ENCODE measurements at places on chromosomes 11 and 22.

GRCh38 chr22:41940832-41941765 lies 5.9 kb downstream of the CENPM start:
- peak; percentile 80 for DNase-seq

GRCh38 chr11:33064866-33065265 lies 25.5 kb downstream of the TCP11L1 start:
- no peak for DNase-seq

- DNase-seq, result no peak
Measured at GRCh38 chr22:35484651-35485556, 55.7 kb upstream of the RASD2 start.

- no peak for DNase-seq
Measured at GRCh38 chr11:60362241-60362640, 16.1 kb upstream of the MS4A7 start.

- DNase-seq, result no peak
Measured at GRCh38 chr11:12502046-12502445, 124.7 kb downstream of the PARVA start.

DNA sequence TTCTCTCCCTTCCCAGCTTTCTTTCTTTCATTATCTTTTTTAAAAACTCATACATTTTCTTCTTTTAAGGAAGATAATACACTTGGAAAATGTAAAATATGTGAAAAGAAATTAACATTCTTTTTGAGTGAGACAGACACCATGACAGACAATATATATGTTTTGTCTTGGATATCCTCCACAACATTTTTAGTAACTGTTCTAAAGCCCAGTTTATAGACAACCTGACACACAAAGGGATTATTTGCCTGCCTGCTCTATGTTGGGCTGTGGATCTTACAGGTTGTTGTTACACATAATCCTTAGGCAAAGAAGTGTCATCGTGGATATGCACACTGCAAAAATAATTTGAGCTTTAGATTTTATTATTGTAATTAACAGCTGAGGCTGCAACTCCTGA lies 301.4 kb upstream of the PDGFD start:
- no peak for DNase-seq

- no peak for DNase-seq
Measured at GRCh38 chr22:36816636-36817524, at the start of gene PVALB. Gene PVALB, minus strand, starts transcription at chr22:36817035. Its CDS starts 30 bp downstream, at chr22:36817005.

DNA sequence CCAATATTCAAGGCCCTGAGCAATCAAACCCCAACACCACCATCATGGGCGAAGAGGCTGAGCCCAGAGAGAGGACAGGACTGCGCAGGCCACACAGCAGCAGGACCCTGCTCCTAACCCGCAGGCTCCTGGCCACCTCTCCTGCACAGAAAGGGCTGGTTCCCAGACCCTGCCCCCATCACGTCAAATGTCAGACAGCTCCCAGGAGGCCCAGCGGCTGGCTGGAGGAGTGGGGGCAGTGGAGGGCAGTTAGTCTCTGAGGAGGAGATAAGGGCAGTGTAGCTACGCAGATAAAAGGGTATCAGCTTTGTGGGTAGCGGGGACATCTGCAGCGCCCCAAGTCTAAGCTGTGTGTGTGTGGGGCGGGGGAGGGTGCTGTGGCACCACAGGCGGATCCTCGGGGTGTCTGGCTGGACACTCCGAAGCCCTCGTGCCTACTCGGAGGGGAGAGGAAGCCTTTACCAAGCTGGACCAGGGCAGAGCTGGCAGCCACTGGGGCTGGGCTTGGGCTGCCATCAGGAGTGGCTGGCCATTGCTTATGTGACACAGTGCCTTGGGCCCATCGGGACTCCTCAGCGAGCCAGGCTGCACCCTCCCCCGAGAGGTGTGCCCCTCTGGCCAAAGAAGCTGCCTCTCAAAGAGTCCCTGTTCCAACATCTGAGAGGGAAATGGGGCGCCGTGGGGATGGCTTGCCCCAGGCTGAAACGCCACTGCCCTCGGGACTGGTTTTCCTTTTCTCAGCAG lies 21.5 kb downstream of the FADS3 start:
- DNase-seq, result no peak

DNA sequence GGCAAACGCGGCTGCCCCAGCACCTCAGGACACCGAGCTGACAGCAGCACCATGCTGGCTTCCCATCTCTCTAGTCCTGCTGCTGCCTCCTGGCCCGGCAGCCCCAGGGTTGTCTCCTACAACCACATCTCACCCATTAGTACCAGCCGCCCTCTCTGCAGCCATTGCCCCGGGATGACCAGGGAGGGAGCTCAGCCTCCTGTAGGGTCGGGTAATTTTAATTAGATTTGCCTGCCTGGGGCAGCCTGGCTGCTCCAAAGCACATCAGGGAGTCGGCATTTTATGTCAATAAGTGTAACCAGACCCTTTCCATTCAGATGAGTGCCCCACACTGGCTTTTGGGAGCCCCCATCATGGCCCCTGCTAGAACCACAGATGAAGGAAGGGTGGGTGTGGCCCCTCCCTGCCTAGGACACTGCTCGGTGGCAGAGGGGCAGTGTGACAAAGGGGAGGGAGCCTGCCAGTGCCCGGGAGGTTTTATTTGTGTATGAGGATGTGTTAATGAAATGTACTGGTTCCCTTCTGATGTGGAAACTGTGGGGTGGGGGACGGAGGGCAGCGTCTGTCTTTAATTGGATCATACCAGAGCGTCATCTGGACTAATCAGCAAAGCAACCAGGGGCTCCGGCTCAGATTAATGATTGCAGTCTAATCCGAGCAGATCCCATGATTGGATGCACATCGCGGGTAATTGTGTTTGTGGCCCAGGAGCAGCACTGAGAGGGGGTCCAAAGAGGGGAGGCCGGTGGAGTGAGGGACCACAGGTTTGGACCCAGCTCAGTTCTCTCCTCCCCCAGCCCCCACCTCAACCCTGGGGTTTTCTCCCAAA lies 125.3 kb downstream of the FEZ1 start:
- no peak for DNase-seq

GRCh38 chr22:48947636-48948035 lies 880.0 kb downstream of the BRD1 start:
- DNase-seq, result no peak

DNA sequence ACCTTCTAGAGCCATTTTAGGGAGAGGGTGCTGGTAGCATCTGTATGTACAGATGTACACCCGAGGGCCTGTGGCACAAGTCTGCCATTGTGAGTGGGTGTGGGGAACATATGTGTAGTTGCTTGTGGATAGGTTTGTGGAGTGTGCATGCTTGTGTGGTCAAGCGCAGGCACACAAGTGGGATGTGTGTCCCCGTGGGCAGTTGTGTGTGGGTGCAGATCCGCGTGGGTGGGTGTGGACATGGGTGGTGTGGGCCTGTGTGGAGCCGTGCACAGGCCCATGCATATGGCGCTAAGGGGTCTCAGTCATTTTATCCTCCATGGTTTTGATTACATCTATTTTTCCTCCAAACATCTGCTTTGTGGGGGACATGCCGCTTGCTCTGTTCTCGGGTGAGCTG lies 28.8 kb downstream of the ALX4 start:
- no peak for DNase-seq

- no peak for DNase-seq
Measured at GRCh38 chr11:61946894-61947293, 3.3 kb upstream of the BEST1 start.

GRCh38 chr22:17242641-17243040 lies 23.4 kb upstream of the ADA2 start:
- no peak for DNase-seq

Measured in T-helper 1 cell (primary cell).